A172 (cell line): ENCODE measurements at places on chromosomes 4 and X. TPM values are rescaled to one million over a fixed set of nuclear protein-coding genes. Genes with fewer than 3 reads are reported as not detected.
A peak's percentile ranks its signal among the peaks of the same experiment; 100 is the strongest.

Gene CLGN
- total RNA-seq, result 0.53 and 1.3 TPM in 2 replicates

DNA sequence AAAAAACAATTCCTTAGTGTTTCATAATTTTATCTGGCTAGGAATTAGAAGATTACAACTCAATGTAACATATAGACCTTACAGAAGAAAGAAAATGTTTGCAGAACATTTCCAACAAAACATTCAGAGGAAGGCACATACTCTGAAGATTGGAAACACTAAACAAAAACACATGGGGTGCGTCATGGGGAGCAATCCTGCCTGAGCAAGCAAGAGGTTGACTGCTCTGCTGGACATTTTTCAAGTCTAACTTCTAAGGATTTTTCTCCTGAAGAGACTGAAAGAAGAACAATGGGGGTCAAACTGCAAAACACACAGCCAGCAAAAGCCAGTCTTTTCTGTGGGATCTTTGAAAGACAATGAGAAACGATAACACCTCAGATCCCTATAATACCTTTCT lies 182.8 kb downstream of the GUCY2F start:
- DNase-seq, result no peak

DNA sequence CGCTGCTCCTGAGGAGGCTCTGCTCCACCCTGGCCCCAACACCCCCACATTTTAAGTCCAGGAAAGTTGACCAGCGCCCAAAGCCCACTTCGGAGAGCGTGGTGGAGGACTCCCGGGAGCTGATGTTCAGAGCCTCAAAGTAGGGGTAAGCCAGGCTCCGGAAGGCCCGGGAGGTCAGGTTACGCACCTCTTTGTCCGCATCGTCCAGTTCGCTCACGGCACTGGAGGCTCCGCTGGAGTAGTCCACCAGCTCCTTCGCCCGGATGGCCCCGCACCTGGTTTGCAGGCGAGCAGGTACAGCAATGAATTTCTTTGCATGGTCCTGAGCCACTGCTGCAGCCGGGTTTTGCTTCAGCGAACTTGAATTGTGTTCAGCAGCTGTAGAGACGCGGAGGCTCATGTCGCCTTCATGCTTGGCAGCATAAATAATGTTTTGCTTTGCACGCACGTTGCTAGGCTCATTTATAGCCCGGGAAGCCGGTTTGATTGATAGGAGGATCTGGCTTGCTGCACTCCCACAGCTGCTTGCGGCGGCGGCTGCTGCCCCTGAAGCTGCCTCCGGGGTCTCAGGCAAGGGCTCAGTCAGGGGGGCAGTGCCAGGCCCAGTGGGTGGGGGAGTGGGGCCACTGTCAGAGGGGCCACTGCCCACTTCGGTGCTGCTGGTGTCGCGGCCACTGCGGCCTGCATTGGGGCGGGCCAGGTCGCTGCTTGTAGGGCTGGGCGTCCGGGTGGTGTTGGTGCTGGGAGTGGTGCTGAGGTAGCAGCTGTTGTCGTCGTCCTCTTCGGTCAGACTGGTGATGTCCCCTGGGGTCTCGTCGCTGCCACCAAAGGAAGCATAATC lies 4.8 kb downstream of the C4orf54 start:
- no peak for DNase-seq

DNA sequence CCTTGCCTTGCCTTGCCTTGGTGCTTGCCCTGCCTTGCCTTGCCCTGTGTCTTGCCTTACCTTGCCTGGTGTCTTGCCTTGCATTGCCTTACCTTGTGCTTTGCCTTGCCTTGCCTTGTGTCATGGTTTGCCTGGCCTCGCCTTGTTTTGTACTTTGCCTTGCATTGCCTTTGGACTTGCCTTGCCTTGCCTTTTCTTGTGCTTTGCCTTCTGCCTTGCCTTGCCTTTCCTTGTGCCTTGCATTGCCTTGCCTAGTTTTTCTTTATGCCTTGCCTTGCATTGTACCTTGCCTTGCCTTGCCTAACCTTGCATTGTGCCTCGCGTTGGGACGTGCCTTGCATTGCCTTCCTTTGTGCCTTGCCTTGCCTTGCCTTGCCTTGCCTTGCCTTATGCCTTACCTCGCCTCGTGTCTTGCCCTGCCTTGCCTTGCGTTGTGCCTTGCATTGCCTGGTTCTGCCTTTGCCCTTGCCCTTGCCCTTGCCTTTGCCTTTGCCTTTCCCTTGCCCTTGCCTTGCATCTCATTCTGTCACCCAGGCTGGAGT lies 82.8 kb downstream of the TAB3 start:
- DNase-seq, result no peak

DNA sequence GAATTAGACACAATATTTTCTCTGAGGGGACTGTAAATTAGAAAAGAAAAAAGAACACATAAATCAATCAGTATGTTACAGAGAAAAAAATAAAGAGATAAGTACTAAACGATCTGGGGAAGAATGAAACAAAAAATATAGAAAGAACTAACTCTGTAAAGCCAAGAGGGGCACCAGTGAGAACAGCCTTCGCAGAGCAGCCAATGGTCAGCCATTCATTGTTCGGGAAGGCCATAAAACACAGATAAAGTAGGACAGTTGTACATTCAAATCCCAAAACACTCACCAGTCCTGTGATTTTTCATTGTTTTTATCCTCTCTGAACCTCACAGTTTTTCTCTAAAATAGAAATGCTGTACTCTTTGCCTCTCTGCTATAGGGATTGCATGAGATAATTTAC lies 127.9 kb downstream of the NEK1 start:
- DNase-seq, result no peak

DNA sequence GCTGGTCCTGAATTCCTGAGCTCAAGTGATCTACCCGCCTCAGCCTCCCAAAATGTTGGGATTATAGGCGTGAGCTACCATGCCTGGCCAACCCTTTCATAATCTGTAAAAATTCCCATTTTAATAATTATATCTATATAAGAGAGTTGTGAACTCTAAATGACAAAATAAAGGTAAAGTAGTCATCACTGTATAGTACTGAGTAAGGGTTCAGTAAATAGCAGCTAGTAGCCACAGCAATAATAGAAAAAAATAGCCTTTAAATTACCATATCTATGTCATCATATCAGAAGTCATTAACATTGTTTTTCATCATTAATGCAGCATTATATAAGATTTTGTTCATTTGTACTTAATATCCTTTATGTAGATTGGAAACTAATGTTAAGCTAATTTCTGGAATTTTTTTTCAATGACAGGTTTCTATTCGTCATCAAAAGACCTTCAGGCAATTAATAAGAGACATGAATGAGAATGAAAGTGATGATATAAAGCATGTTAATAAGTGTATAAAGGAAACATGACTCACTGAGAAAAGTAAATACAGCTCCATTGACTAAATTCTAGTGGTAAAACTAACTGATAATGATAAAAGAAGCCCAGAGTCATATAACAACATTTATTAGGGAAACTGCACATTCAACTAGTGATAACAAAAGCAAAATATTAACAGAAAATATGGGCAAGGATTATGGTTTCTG lies 85.9 kb upstream of the UGT8 start:
- peak; percentile 11 for DNase-seq

Gene SPRY1
- total RNA-seq, result 0.05 TPM in 1 of 2 replicates, not detected in the other

Gene SLC10A7
- 5.7 and 6.7 TPM in 2 replicates for total RNA-seq

DNA sequence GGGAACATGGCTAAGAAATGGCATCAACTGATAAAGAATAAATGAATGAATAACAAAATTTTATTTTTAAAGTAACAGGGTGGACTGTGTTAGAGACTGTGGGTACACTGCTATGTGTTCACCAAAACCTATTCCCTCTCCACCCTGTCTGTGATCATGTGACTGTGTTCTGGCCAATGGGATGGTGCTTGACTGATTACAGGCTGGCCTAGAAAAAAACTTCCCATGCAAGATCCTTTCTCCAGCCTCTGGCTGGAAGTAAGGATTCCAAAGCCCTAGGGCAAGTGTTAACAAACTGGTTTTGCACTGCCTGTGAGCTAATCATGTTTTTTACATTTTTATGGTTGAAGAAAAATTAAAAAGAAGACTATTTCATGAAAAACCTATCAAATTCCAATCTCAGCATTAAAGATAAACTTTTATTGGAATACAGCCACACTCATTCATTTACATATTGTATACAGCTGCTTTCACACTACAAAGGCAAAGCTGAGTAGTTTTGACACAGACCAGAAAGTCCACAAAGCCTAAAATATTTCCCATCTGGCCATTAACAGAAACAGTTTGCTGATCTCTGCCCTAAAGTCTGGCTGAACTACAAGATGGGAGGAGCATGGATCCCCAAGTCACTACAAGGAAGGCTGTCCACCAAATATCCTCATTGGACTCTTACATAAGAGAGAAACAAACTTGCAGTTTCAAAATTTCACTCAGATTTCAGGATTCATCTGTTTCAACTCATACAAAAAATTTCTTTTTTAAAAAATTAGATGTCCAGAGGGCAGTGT lies 133.2 kb downstream of the ARHGAP6 start:
- peak; percentile 14 for DNase-seq

Gene ADH7
- total RNA-seq, result not detected in 2 replicates

GRCh38 chr4:3770323-3771163 lies 4.4 kb downstream of the ADRA2C start:
- DNase-seq, result no peak

Gene NLRP2B
- total RNA-seq, result not detected in 2 replicates

DNA sequence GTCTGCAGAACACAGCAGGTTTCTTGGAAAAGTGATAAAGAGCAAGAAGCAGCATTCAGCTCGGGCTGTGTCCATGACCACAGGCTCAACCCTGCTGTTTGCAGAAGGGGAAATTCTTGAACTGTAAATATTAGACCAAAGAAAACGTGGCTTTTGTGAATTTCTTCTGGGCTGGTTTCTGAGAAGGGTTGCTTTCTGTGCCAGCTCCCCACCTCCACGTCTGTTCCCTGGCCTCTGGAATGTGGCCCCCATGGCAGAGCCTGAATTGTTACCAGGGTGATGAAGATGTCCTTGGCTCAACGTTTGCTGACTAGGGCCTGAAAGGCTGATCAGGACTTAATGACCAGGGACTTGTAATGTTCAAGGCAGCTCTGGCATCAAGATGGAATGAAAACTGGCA lies 116.0 kb downstream of the CPEB2 start:
- no peak for DNase-seq

Gene TRAM1L1
- not detected in 2 replicates for total RNA-seq

GRCh38 chr4:117164338-117164737 lies 79.0 kb upstream of the TRAM1L1 start:
- DNase-seq, result no peak

Gene NAT8L
- total RNA-seq, result 4.8 and 5.5 TPM in 2 replicates

Gene USP51
- 0.21 and 0.50 TPM in 2 replicates for total RNA-seq

DNA sequence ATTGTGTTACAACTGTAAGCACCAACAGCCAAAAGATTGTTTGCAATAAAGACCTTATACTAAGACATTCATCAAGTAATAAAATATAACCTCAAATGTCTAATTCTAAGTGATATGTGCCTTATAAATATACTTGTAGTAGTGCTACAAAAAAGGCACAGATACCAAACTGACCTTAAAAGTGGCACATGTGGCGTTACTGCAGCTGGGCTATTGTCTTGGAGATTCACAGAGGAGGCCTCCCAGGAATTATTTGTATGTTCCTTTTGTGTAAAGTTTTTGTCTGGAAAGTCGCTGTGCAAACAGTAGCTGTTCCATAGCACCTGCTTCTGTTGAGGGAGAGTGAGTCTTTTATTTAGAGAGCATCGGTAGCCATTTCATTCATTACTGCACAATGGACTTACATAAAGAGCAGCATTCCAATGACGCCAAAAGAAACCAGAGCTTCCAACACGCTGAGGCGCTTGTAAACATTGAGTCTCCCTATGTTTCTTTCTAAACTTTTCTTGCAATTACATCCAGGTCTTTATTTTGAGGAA lies 143.7 kb downstream of the RPA4 start:
- DNase-seq, result no peak

Gene ZBTB49
- 0.91 and 6.3 TPM in 2 replicates for total RNA-seq

DNA sequence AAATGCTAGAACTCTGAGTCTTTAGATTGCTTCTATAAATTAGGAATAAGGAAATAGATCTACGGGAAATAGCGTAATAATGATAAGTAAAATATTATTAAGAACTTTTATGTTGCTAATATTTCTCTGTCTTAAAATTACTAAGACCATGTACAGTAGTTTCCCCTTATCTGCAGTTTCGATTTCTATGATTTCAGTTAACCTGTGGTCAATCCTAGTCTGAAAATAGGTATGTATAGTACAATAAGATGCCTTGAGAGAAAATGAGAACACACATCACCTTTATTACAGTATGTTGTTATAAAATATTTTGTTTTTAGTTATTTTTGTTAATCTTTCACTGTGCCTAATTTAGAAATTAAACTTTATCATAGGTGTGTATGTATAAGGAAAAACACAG lies 92.6 kb downstream of the CCSER1 start:
- DNase-seq, result no peak
